Cerebellar nuclear complex (tissue), 1 donor: ENCODE measurements at places on chromosomes 2 and 18.

DNA sequence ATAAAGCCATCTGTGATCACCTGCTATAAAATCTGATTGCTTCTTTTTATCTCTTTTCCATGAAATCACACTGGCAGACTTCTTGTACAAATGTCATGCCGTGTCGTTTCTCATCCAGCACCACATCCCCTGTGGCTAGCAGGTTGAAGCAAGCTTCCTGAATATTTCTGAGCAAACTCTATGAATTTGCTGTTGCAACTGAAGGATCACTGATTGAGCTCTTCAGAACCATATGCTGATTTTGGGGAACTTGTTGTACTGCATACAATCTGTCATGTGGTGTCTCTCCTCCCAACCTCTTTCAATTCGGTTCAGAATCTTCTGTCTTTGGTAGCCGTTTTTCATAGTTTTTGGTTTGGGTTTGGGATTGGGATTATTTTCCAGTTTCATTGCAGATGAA lies 57.7 kb upstream of the RBMS1 start:
- DNase-seq, result no peak

DNA sequence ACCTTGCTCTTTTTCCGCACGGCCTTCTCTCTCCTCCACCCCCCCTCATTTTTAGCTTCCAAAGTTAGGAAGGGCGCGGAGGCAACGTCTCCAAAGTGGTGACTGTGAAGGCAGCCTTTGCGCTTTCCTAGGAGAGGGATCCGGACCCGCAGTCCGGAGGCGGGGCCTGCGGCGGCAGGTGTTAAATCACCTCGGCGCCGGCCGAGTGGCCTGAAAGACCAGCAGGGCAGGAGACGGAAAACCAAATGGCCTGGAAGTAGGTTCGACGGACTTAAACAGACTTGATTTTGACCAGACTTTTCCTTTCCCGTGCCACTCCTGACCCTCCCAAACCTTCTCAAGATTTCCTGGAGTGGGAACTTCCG lies 615 bp downstream of the GORASP2 start:
- peak; percentile 11 for DNase-seq

- no peak for DNase-seq
Measured at GRCh38 chr18:63949068-63949737, at the start of gene HMSD. HMSD (plus strand) TSS chr18:63949301; CDS start chr18:63953456, 4,155 bp downstream.

DNA sequence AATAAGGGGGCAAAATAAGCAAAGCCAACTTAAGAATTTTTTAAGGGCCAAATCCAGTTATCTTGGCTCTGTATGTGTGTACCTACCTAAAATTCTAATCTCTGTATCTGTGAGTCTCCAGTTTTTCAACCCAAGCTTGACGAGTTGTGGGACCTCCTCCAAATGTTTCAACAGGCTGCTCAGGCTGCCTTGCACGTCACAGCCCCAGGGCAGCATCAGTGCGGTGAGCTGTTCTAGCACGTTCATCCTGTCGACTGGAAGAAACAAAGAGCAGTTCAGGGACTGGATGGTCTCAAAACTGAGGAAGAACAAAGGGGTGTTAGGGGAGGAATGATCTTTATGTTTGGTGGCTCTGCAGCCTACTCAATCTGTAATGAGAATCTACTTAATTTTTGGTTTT lies 29.4 kb downstream of the NLRC4 start:
- no peak for DNase-seq

GRCh38 chr2:2877427-2877826 lies 500.2 kb downstream of the EIPR1 start:
- DNase-seq, result no peak

DNA sequence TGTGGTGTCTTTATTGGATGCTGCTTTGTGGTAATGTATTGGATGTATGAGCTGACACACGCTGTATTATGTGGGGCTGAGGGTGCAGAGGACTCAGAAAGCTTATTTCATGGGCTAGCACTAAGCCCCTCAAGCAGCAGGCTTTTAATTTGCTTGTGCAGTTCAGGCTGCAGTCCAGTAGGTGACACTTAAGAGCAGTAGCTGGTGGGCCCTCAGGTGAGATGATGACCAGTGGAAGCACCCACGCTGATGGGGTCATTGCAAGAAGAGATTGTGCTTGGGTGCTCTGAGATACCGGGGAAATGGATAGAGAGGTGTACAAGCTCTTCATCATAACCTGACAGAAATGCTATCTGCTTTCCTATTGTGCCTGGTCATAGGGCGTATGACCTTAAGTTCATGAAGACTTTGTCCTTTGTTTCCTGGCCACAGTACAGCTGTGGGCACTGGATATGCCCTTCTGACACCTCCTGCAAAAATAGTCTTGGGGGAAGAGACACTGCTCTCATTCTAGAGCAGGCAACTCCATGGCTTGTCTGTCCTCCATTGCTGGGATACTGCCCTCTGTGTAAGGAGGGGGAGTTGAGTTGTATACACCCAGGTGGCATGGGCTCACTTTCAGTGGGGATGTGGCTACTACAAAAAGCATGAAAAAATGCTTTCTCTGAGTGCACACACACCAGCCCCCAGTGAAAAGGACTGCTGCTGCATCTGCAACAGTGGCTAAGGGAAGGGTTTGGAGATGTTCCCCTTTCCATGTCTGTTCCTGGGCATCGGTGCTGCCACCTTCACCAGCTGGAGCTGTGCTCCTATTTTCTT lies 205.7 kb upstream of the ZSWIM2 start:
- DNase-seq, result no peak

DNA sequence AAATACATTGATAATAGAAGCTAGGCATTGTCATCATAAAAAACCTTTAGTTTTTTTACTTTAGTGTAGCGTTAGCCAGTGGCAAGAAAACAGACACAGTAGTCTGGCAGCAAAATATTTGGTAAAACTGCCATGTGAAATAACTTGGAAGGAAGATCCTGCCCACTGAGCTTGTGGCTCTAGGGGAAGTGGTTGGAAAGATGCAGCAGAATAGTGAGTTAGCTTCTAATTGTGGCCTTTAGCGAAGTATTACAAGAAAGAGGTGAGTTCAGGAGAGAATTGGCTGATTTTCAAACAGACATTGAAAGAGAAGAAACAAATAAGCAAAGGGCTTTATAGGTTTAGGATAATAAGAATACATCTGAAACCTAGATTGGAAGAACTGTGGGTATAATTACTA lies 1887.8 kb upstream of the CELF4 start:
- DNase-seq, result no peak

DNA sequence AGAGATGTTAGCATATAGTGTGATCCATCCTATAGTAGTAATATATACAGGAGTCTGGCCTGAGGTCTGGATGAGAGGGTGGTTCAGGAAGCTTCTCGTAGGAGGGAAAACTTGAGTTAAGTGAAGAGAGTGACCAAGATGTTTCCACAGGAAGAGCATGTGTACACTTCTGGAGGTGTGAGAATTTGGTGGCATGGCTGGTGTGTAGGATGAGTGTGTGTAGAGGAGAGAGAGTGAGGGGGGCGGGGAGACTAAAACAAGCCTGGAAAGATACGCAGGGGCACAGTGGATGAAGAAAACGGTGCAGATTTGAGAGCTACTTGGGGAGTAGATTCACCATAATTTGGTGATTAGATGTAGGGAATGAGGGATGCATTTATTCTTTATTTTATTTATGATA lies 43.5 kb upstream of the CTLA4 start:
- no peak for DNase-seq

- DNase-seq, result no peak
Measured at GRCh38 chr2:228048838-228049490, 132.5 kb downstream of the SPHKAP start.

- no peak for DNase-seq
Measured at GRCh38 chr2:177124371-177124770, 88.2 kb upstream of the HNRNPA3 start.

GRCh38 chr18:70870292-70870691 lies 581.4 kb downstream of the SOCS6 start:
- DNase-seq, result no peak

DNA sequence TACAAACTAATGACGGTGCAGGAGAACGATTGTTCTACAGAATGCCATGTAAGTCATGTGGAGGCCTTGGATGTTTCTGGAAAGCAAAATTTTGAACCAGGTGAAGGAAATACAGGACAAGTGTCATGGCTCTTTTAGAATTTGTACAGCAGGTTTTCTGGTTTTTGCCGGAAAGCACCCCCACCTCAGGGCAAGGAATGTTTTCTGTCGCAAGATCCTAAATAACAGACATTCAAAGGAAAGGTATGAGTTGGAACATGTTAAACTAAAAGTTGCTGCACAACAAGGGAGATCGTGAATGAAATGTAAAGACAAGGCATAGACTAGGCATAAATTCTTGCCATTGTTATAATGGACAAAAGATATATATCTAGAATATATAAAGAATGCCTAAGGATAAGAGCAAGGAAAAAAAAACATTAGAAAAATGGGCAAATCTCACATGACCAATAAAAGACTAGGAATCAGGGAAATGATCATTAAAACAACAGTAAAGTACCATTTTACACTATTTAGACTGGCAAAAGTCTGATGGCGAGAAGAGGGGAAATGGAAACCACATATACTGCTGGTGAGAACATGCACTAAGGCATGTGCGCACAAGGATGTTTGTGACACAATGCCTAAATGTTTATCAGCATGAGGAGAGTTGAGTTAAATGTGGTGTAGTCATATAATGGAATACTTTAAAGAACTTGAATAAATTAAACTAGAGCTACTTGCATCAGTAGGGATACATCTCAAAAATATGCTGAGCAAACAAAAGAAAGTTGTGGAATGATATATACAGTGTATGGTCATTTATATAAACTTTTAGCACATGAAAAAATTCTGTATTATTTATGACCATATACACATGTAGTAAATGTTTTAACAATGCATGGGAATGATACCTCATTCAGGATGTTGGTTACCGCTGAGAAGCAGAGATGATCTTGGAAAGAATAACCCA lies 127.0 kb downstream of the EML6 start:
- DNase-seq, result no peak

- no peak for DNase-seq
Measured at GRCh38 chr2:86821842-86822241, 31.1 kb upstream of the CD8A start.

GRCh38 chr2:18856765-18857164 lies 267.4 kb upstream of the NT5C1B start:
- DNase-seq, result no peak

- DNase-seq, result no peak
Measured at GRCh38 chr18:39485696-39486095, 1920.1 kb upstream of the CELF4 start.

DNA sequence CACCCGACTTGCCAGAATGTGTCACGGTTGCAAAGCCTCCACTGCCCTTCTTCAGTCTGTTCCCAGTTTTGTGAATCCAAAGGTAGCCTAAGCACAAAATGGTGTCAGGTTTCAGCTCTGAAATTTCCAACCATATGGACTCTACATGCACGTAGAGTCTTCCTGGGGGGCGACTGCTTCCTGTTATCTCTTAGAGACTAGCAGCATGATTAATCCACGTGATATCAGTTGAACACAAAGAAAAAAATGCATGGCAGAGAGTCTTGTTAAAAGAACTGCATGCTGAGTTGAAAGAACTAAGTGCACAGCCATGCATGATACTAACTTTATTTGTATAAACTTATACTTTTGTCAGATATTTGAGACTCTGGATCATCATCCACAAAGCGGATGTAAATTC lies 404.4 kb downstream of the SOCS6 start:
- no peak for DNase-seq

- DNase-seq, result peak; percentile 5
Measured at GRCh38 chr2:162521871-162522650, 178.1 kb downstream of the GCA start.

DNA sequence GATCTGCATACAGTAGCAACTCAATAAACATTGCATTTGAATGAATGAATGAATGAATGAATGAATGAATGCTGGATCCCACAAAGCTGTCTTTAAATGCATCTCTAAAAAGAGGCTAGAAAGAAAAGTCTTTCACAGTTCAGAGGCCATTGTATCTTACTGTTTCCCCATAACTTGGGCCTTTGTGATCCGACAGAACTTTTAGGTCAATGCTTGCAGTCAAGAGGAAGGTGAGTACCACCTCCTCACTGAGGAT lies 119.9 kb upstream of the COPS8 start:
- DNase-seq, result no peak

DNA sequence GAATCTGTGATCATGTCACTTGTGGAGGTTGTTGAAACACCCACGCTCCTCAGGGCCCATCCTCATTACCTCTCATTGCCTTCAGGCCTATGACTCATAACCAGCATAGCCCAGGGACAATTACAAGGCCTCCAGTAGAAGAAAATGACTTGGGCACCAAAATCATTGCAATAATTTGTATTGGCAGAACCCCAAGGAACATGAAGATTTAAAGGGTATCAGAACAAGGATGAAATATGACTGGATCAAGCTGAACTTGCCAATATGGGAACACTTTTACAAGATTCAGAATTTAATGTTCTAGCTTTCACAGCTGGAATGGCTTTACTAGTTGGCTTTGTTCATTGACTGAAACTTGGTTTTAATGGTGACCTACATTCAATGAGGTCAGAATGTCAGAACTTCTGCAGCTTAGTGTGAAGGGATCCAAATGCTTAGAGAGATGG lies 156.4 kb downstream of the COPS8 start:
- no peak for DNase-seq

GRCh38 chr2:157056200-157056676 lies 201.3 kb upstream of the GALNT5 start:
- DNase-seq, result no peak

GRCh38 chr2:39464864-39465263 lies 27.8 kb upstream of the MAP4K3 start:
- no peak for DNase-seq

DNA sequence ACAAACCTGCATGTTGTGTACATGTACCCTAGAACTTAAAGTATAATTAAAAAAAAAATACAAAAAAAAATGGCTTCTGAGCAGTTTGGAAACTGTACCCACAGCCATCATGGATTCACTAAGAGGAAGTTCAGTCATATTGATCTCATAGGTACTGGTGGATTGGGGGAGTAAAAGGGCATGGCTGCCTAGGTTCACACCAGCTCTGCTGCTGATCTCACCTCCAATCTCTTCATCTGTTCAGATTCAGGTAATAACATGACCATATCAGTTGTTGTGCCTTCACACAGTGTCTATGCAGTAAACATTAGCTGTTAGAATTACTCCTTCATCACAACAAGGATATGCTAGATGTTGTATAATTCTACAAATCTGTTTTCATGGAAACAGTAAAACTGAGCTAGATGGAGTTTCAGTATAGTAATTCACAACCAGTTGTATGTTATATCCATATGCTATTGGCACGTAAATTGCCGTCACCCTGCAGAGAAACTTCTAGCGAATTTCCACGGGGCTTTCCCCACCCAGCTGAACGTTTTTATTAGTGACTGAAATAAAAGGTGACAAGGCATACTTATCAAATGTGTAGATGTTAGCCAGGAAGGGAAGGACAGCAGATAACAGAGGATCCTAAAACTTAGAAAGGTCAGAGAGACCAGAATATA lies 59.3 kb upstream of the ITM2C start:
- DNase-seq, result no peak

- no peak for DNase-seq
Measured at GRCh38 chr2:164620873-164621763, at the start of gene GRB14. GRB14 (minus strand) TSS chr2:164621482; CDS start chr2:164621309, 173 bp downstream.

- DNase-seq, result no peak
Measured at GRCh38 chr18:54984908-54985307, 25.6 kb upstream of the CCDC68 start.

DNA sequence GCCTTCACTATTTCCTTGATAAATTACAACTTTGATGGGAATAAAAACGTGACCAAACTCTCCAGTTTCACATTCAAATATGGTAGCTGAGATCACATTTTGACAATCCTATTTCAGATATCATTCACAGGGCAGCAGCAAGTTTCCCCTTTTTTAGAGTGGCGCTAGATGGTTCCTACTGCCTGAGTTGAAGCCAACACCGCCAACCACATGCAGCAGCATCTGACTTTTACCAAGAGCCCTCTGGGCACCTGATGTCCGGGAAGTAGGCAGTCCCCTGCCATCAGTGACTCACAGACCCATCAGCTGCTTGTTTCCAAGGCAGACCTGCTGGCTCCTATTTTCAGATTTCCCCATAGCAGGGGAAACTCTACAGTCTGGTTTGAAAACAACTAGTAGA lies 4.0 kb upstream of the MREG start:
- no peak for DNase-seq
